AG04449 (cell line): ENCODE measurements at places on chromosomes 11 and 22.

GRCh38 chr11:47359162-47359561, 6.7 kb upstream of the MYBPC3 start:
- DNase-seq: no peak

- DNase-seq: no peak
Measured at GRCh38 chr11:72072348-72072747, 8.0 kb downstream of the NUMA1 start.

DNA sequence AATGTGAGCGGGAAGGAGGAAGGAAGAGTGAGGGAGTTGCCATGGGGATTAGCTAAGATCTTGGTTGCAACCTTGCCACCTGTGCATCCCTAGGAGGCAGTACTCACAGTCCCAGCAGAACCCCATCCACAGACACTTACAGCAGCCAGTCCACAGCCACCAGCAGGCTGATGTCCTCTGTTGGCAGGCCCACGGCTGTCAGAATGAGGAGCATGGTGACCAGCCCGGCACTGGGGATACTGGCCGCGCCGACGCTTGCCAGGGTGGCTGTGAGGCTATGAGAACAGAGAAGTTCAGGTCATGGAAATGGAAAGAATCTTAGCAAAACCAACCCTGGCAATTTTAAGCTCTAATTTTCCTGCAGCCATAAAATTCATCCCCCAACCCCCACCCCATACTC, 138.6 kb downstream of the SLC1A2 start:
- DNase-seq: no peak

DNA sequence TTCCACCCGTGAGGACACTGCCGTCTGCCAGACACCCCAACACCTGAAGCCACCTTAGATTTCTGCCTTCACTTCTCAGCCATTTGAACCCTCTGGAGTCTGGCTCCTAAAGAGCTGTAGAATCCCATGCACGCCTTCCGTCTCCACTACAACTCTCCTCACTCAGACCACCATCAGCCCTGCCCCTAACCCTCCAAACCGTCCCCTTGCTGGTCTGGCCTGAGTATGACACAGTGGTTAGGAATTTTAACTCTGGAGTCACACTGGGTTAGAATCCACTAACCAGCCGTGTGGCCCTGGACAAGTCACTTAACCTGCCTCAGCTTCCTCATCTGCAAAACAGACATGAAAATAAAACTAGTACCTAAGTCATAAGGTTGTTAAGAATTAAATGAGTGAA, 3.0 kb downstream of the CNIH2 start:
- no peak for DNase-seq

DNA sequence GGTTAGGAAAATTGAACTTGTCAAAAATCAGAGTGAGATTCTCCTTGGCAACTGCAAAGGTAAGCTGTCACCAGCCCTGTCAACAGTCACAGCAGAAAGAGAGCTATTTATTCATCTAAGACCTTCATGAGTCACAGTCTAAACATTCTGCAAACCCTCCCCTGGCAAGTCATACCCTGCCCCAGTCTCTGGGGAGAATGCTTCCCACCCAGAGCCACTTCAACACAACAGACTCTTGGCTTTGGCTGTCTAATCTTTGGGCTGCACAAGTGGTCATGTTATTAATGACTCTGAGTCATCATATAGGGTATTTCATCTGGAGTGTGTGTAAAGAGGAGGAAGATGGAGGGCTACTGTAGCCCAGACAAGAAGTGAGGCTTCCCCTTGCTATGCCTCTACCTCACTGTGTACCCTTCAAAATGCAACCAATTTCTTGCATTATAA, 153.4 kb downstream of the CCDC34 start:
- DNase-seq: peak; percentile 78

DNA sequence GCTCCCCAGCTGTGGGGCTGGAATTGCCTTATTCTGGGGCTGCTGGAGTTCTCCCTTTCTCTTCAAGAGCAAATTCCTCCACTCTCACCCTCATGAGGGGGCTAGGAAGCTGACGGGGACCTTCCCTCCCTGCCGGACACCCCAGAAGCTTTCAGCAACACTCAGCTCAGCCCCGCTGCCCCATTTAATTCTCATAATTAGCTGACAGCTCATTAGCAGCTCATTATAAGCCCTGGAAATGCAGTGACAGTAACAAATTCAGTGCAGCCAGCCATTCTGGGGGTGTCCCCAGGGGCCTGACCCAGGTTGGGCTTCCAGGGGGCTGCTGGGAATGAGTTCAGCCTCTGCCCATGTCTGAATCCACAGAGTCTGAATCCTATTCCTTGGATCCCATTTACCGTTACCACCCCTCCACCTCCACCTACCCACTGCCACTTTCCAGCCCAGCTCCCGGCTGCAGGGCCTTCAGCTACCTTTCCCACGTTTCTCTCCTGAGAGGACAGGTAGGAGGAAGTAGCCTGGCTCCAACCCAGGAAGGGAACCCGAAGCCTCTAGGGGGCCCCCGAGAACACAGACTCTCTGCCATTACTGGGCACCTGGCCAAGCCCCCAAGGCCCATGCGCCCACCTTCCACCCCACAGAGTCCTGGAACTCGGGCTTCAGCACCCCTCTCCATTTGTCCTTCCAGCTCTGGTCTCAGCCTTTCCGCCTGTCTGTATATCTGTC, 101.7 kb upstream of the LMO1 start:
- DNase-seq: no peak

- no peak for DNase-seq
Measured at GRCh38 chr22:49262167-49262566, 565.5 kb downstream of the BRD1 start.

GRCh38 chr22:38110863-38111852, 674 bp upstream of the BAIAP2L2 start:
- no peak for DNase-seq

DNA sequence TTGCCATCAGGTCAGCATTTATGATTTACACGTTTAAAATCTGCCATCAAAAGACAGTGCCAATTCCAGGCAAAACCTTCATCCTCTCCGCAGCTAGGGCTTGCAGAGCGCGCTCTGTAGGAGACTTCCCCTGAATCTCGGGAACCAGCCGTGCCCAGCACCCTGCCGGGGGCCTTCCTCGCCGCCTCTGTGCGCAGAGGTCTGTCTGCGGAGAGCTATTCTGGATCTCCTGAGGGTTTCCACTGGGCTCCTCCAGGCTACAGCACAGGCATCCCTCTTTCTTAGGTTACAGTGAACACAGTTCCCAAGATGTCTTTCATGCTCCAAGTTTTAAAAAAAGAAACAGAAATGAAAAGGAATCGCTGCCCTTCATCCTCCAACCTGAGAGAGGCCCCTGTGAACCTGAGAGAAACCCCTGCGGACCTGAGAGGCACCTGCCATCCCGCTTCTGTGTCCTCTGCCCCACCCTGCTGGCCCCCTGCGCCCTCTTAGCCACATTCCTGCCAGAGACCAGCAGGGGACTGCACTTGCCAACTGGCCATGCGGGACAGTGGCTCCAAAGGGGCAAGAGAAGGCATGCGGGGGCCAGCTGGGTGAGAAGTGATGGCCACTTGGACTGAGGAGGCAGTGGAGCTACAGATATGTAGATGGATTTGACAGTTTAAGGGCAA, 16.1 kb downstream of the TP53AIP1 start:
- no peak for DNase-seq

- no peak for DNase-seq
Measured at GRCh38 chr11:103676413-103676812, 360.0 kb upstream of the DDI1 start.

DNA sequence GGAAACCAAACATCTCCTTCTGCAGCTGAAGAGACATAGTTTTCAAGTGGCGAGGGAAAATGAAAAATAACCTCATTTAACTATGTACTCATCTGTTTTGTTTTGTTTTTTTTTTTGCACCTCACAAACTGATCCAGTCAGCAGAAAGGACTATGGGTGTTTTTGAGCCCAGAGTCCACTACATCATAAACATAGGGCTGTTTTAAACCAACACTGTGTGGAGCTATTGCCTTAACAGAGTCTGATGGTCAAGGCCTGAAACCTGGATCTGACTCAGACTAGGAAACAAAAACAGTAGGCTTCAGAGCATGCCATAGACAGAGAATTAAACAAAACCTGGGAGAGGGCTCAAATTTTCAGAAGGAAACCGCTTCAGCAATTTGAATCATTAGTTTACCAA, 99.3 kb upstream of the FSHB start:
- DNase-seq: no peak

DNA sequence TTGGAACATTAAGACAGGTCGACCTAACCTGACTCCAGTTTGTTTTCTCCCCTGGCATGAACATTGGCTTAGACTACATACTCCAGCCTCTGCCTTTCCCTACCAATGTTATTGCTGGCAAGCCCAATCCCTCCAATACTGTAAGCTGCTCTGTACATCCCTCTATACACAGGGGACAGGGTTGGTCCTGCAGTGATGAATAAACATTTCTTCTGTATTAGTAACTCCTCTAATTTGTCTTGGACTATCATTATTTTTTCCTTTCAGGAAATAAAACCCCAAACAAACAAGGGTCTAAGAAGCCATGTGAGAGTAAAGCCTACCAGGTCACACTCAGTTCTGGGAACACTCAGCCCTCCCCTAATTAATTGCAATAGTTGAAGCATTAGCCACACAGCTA, 35.1 kb upstream of the FJX1 start:
- peak; percentile 72 for DNase-seq

DNA sequence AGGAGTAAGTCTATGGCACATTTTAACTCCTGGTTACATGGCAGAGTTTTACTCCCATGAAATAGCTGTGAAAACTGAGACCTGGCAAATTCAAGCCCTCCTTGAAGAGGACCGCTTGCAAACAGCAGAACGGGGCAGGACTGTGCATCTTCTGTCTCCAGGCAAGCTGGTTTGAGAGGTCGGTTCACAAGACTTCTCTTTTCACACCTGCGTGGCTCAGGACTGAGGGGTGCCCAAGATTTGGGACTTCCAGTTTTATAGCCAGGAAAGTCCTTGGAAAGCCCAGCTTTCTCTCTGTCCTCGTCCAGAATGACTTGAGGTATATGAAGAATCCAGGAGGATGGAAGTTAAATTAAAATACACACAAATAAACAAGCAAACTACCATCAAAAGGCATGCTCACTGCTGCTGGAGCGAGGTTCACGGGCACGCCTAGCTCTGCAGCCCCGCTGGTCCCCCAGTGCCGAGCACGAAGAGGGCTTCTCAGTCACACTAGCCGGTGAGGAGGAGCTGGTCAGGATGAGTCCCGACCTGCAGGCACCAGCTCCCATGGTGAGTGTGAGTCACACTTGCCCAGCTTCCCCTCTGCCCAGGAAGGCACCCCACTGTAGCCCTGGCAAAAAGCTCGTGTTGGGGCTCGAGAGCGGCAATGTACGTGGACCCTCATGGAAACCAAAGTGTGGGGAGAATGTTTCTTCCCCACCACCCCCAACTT, 1382.4 kb downstream of the BRD1 start:
- no peak for DNase-seq

GRCh38 chr22:26481112-26481693, 2.4 kb downstream of the HPS4 start:
- no peak for DNase-seq

DNA sequence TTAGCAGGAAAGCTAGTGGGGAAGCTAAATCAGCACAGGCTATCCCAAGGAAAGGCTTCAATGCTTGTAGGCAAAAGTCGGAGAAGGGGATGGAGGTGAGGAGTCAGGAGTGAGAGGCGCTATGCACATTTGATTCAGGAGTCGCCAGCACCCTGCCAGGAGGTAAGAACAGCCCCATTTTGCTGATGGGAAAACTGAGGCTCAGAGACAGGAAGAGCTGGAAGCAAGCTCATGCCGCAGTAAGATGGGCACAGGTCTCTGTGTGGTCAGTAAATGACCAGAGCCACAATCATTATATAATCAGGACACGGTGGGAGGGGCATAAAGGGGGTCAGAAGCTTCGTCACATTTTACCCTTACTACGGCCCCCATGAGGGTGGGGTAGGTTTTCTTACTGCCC, 504.4 kb downstream of the MN1 start:
- DNase-seq: no peak

DNA sequence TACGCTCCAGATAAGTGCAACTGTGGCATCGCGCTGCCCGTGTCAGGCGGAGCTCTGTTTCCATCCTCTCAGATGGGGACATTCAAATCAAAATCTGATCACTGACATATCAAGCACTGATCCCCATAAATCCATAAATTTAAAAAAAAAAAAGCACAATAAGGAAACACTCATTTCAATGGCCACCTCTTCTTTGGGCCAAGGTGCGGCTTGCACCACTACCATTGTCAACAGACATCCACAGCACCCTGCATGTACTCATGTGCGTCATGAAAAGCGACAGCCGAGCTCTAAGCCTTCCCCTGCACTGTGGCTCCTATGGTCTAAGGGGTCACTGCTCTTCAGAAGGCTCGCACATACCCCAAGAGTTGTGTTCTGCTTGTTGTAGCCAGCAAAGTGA, 26.7 kb upstream of the SERPIND1 start:
- no peak for DNase-seq

GRCh38 chr11:106473089-106473722, 395.7 kb downstream of the AASDHPPT start:
- DNase-seq: no peak

- no peak for DNase-seq
Measured at GRCh38 chr11:57896361-57897145, 127.1 kb upstream of the OR9Q1 start.

- no peak for DNase-seq
Measured at GRCh38 chr11:1219446-1219833, 3.4 kb upstream of the MUC5B start.

DNA sequence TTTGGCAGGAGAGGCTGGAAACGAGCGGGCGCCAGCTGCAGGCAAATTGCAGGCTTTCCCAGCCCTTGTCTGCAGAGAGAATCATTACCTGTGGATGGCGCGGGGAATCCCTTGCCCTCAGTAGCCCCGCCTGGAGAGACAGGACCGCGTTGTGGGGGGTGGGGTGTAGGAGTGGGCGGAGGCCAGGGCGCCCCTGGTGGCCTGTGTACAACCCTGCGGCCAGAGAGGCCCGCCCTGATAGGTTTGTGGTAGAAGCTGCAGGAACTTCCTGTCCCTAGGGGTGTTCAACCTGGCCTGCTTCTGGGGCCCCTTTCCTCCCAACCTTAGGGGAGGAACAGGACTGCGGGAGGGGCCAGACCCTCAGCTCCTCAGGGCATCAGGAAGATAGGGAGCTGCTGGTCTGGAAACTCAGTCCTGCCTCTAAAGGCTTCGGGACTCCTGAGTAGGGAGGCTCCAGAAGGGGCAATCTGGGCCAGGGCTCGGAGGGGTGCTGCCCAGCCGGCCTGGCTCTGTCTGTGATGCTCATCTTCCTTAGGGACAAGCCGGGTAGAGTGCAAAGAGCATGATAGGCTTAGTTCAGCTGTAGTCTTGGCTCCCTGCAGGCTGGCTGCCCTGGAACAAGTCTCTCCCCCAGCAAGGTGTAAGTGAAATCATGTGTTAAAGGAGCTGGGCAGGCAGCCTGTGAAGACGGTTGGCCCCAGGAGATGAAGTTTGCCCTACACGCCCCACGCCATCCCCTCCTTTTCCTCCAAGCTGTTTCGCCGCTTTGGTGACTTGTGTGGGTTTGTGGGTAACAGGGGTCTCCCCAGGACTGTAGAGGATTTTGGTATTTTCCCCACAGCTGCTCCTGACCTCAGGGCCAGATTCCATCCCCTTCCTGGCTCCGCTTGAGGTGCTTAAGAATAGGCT, 24.1 kb upstream of the SUSD2 start:
- DNase-seq: no peak

- DNase-seq: no peak
Measured at GRCh38 chr11:67437082-67437808, at the start of gene PTPRCAP. PTPRCAP (minus strand) TSS chr11:67437682; CDS start chr11:67437619, 63 bp downstream.
